ENCODE measurements at places on chromosomes 1 and 21.
A peak's percentile ranks its signal among the peaks of the same experiment; 100 is the strongest.

GRCh38 chr1:220746851-220747250 lies 1.3 kb upstream of the MTARC2 start:
- DNase-seq: no peak

GRCh38 chr1:179823693-179824092 lies 53.9 kb downstream of the TOR1AIP2 start:
- no peak for DNase-seq

- peak; percentile 80 for DNase-seq
Measured at GRCh38 chr1:172108161-172108893, 267.0 kb downstream of the DNM3 start.

DNA sequence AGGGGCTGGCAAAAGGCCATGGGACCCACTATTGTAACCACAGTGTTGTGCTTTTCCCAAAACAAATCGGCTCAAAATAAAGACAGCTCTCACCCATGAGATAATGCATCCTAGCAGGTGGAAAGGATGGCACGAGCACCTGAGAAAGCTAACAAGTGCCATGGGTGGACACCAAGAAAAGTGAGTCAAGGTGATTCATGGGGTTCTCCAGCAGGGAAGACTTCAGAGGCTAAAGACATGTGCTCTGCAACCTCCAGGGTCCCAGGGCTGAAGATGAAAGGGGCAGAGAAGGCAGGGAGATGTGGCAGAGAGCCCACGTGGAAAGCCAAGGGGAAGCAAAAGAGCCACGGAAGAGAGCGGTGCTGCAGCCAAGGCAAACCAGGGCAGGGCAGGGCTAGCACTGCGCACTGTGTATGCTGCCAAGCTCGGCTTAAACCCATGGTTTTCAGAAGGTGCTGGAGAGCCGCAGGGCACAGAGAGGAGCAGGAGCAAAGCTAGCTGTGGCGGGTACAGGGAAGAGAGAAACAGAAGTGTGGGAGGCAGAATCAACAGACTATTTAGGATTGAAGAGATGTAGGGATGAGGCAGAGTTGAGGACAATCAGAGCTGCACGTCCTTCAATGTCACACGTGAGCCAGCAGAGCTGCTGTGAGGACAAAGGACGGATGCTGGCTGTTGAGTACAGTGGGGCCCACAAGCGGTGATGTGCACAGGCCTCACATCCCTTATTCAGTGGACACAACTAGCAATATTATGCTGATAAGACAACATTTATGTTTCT lies 41.8 kb upstream of the C1orf198 start:
- no peak for DNase-seq

DNA sequence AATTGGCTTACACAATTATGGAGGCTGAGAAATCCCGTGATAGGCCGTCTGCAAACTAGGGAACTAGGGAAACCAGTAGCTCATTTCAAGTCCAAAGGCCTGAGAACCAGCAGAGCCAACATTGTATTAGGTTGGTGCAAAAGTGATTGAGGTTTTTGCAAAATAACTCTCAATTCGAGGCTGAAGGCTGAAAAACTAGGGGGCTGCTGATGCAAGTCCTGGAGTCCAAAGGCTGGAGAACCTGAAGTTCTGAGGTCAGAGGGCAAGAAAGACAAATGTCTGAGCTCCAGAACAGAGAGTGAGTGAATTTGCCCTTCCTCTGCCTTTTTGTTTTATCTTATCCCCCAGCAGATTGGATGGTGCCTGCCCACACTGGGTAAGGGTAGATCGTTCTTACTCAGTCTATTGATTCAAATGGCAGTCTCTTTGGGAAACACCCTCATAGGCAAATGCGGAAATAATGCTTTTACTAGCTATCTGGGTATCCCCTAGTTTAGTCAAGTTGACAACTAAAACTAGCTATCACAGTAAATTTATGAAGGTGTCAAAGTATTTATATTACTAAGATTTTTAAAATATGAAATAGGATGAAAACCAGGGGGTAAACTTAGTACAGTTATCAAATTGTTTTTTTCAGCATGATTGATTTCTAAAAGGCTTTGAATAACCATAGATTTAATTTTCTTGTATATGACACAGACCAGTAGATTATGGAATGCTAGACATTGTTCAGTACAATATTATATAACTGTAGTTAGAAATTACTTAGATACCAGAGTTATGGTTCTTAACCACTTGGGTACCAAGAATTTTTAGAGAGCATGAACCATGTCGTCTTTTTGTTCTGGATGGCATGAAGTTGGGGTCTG lies 15.4 kb downstream of the RABGAP1L start:
- no peak for DNase-seq

- DNase-seq: no peak
Measured at GRCh38 chr1:226293553-226293920, 15.4 kb downstream of the LIN9 start.

- DNase-seq: no peak
Measured at GRCh38 chr1:28642056-28642846, 616 bp downstream of the TAF12 start.

DNA sequence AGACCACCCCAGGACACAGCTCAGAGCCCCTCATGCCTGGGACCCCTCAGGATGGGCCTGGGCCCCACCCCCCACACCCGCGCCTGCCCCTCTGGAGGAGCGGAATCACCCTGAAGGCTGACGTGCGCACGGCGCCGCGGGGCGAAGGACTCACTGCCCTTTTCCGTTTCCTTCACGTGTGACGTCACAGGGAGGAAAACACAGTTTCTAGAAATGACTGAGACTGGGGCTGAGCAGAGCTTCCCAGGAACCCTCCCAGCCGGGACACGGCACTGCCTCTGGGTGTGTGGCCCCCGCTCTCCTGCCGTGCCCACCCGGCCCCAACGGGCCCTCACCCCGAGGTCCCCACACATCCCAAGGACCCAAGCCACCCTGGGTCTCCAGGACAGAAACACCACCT lies 5.4 kb upstream of the TNFRSF4 start:
- DNase-seq: no peak

- no peak for DNase-seq
Measured at GRCh38 chr1:2788506-2789163, 12.9 kb downstream of the TTC34 start.

DNA sequence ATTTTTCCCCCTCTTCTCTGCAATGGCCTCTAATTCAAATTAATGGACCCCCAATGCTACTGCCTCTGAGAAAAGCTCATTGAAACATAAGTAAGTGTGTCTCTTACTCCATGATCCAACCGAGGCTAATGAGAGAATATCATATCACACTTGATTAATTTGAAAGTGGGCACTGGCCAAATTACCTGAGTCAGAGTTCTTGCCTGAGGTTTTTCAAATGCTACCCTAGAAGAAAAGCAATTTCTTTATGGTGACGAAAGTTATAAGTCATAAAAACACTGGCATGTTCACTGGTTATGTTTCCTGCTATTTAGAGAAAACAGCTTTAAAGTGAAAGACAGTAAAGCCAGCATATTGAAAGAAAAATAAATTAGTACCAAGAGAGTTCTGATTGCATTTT lies 368.8 kb upstream of the TMPRSS15 start:
- peak; percentile 41 for DNase-seq

- no peak for DNase-seq
Measured at GRCh38 chr1:1547476-1547875, 7.1 kb upstream of the TMEM240 start.

GRCh38 chr1:8969937-8970336 lies 24.3 kb downstream of the CA6 start:
- DNase-seq: no peak

GRCh38 chr1:242208021-242208420 lies 209.1 kb upstream of the MAP1LC3C start:
- no peak for DNase-seq

GRCh38 chr21:37659874-37660273 lies 256.4 kb downstream of the KCNJ6 start:
- no peak for DNase-seq

DNA sequence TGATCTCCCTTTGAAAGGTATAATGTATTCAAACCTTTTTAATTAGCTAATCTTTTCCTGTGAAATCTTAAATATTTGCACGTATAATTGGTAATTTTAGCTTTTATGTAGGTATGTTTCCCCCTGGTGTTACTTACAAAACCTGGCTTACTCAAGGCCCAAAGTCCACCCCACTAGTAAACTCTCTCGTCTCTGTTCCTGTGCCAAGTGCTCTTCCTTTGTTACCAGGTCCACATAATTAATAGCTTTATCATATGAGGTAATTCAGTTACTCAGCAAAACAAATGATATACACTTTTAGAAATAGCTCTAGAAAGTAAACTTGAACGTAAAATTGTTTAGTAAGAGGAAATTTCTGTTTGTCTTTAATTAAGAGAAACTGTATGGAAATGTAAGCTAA lies 36.7 kb downstream of the NFIA start:
- no peak for DNase-seq

DNA sequence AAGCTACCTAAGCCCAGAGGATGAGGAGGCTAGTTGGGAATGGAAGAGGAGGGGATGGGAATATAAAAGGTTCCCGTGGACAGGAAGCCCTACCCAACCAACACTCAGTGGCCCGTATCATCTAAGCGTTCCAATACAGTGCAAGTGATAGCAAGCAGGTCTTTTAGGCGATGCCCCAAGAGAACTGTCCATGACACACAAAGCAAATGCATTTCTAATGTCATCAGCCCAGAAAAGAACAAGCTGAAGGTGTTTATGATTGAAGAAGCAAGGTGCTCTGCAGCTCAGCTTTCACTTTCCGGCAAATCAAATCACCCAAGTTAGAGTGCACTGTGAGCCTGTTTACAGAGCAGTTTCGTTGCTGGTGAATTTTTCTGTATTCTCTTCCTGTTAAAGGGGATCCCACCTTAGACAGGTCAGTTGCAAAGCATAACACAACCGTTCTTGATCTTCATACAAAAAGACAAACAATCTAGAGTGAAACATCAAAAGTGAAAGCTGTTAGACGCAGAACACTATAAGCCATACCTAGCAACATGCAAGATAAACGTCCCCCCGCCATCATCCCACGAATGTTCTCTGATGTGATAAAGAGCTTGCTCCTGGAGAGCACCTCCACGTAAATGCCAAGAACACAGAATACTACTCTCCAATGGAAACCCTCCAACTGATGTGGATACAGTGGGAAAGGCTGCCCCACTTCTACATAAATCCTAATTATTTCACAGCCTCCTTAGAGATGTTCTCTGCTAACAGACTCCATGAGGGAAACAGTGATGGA lies 54.0 kb downstream of the PGBD5 start:
- no peak for DNase-seq

DNA sequence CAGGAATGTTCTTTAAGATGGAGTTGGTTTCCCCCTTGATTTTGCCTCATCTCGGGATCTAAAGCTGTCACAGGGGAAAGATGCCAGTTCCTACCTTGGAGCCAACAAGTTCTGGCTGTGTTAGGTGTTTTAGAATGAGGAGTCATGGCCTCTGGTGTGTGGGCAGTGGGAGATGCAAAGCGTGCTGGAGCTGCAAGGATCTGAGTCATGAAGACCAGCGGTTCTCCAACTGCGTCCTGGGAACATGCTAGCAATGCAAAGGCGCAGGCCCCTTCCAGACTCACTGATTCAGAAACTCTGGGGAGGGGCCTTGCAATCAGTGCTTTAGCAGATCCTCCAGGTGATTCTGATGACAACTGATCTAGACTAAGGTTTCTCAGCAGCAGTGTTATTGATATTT lies 109.1 kb downstream of the UCK2 start:
- DNase-seq: no peak
